Dorsolateral prefrontal cortex (tissue), 122 donors: ENCODE measurements at places on chromosomes 6 and 20.

GRCh38 chr6:144406796-144407195, 121.7 kb downstream of the UTRN start:
- no peak for DNase-seq

GRCh38 chr6:7469696-7470095, 71.8 kb upstream of the DSP start:
- no peak for DNase-seq

- DNase-seq, result no peak
Measured at GRCh38 chr6:12222405-12223366, 67.5 kb upstream of the EDN1 start.

DNA sequence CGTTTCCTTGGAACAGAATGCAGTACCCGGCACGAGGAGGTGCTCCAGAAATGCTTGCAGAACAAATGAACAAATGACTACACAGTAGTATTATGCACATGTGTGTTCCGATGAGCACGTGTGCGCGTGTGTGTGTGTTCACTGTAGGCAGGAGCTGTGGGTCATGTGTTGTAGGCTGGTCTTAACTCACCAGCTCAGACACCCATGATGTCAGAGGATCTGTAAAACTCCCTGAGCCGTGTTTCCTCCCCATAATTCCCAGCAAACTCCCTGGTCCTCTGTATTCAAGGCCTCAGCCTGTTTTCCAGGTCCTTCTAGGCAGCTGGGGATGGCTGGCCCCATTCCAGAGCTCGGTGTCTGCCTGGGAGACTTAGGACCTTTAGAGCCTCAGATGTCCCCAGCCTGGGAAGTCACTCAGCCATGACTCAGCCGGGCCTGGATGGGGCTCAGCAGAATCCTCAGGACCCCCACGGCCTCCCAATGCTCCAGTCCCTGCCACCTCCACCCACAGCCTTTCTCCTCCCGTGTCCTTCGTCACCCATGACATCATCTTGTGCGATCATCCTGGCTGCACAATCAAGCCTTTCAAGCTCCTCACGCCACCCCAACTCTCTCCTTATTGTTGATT, 475.0 kb upstream of the SULF2 start:
- DNase-seq, result peak; percentile 51

- DNase-seq, result no peak
Measured at GRCh38 chr20:14378326-14378725, 40.9 kb upstream of the FLRT3 start.

DNA sequence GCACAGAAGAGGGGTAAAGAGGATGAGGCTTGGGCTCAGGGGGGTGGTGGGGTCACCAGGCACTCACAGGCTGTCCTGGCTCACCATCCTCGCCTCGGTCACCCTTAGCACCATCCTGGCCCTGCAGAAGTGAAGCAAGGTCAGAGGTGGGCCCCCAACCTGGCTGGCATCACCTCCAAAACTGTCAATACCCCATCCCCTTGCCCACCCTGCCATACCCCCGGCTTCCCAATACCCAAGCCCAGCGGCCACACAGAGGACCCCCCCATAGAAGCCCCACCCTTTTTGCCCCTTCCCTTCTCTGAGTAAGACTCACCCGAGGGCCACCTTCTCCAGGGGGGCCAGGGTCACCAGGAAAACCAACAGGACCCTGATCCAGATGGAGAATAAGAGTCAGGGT, 23.6 kb downstream of the COL11A2 start:
- no peak for DNase-seq

DNA sequence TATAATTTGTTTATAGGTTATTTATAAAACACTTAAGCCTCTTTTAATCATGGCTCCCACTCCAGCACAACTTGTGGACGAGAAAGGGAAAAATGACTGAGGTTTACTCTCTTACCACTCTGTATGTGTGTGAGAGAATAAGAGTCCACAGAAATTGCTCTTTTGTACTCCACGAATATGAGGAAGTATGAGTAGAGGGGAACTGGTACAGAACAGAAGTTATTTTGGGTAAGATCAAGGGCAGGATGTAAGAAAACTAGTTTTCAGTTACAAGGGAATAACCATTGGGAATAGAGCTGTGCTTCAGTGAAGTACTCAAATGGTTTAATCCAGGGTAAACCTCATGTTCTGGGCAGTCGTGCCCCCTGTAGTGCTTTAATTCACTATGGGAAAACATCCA, 72.6 kb downstream of the REV3L start:
- DNase-seq, result no peak

DNA sequence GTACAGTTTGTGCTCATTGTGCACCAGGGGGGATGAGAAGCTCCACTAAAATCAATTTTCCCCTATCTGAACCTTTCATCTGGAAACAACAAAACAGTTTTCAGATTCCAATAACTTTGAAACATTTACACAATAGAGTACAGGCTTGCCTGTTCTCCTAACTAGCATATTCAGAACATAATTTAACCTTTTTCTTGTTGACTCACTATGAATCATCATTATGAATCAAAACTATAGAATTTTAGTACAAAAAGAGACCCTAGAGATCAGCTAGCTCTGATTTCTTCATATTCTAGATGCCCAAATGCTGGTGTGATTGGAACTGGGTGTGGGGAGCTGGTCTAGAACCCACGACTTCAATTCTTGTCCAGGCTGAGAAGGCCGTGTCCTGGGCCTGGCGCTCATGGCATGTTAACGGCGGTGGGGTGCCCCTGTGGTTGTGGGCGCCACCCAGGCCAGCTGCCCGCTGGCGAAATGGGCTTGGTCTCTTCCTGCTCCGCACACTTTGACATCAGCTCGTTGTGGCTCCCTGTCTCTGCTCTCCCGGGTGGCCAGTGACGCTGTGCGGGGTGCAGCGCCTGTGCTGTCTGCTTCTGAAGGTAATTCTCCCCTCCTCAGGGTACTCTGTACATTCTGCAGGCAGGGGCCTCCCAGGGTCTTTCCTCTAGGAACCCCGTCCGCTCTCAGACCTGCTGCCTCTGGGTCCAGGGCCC, 29.9 kb upstream of the AGPAT4 start:
- DNase-seq, result no peak

DNA sequence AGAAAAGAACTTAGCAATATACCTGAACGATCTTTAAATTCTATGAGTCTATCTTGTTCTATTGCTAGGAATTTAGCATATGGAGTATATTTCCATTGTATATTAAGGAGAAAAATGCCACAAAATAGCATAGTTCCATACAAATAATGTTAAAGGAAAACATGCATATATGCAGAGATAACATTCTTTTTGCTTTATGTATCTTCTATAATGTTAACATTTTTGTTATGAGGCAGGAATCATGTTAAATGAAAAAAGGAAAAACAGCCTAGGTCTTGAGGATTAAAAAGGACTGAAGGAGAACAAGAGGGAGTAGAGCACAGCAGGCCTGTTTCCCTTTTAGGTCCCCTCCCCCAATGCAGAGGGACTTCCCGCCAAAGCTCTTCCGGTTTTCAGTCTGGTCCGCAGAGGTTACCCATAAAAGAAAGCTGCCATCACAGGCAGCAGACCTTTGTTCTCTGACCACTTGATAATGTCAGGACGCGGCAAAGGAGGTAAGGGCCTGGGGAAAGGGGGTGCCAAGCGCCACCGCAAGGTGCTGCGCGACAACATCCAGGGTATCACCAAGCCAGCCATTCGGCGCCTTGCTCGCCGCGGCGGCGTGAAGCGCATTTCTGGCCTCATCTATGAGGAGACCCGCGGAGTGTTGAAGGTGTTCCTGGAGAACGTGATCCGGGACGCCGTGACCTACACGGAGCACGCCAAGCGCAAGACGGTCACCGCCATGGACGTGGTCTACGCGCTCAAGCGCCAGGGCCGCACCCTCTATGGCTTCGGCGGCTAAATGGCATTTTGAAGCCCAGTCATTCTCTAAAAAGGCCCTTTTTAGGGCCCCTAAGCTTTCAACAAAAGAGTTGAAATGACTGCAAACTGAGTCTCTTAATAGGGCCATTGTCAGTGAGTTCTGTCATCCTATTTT, 108.4 kb upstream of the PRSS16 start:
- peak; percentile 47 for DNase-seq

DNA sequence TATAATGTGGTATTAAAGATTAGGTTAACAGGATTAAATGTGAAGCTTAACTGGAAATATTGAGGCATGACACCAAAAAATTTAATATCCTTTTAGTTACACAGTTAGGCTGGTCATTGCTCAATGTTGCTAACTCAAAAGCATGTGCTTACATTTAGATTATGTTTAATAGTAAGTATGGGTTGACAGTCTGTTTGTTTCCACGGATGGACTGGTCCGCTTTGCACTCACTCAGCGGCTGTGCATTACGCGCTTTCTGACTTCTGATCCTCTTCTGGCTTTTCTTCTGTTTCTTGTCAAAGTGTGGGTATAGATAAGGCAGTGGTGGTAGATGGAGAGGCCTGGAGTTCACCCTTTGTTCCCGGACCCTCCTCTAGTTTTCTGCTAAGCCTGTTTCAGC, 174.9 kb downstream of the RIMS1 start:
- DNase-seq, result no peak

- no peak for DNase-seq
Measured at GRCh38 chr20:62768551-62769287, 27.6 kb upstream of the MRGBP start.

- DNase-seq, result no peak
Measured at GRCh38 chr6:71675386-71675785, 211.0 kb upstream of the RIMS1 start.
